ENCODE measurements at places on chromosomes 13 and 19. TPM values are rescaled to one million over a fixed set of nuclear protein-coding genes. Genes with fewer than 3 reads are reported as not detected.

DNA sequence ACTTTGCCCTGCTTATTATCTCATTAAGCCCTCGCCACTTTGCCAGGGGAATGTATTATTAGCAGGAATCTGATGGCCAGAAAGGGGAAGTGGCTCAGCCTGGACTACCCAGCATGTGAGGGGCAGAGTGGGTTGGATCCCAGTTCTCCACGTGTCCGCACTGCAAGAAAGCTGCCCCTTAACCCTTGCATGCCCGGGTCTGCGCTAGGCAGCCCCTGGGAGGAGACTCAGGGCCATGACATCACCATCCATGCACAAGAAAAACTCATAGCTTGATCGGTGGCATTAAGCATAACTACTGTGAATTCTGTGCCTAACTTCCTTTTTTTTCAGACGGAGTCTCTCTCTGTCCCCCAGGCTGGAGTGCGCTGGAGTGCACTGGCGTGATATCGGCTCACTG lies 8.9 kb downstream of the CACNG8 start:
- no peak for DNase-seq

GRCh38 chr19:34507414-34508067 lies 26.0 kb downstream of the WTIP start:
- no peak for DNase-seq

- no peak for DNase-seq
These were observed 23.3 kb downstream of the EXOSC8 start for GRCh38 chr13:37023871-37024270.

DNA sequence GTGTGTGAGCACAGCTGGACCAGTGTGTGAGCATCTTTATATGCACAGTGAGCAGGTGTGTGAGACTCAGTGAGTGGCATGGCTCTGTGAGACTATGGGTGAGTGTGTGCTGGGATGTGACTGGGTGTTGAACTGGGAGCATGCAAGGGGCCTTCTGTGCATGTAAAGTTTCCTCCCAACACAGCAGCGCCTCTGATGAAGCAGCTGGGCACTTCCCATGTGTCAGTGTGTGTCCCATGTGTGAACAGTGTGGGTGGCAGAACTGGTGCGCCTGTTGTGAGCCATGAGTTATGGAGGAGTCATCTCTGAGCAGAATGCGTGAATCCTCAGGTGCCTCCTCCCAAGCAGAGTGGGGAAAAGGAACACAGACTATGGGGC lies 24.1 kb downstream of the LGALS16 start:
- DNase-seq = no peak

- no peak for DNase-seq
These were observed 11.6 kb upstream of the TEKTIP1 start for GRCh38 chr19:3527238-3527910.

DNA sequence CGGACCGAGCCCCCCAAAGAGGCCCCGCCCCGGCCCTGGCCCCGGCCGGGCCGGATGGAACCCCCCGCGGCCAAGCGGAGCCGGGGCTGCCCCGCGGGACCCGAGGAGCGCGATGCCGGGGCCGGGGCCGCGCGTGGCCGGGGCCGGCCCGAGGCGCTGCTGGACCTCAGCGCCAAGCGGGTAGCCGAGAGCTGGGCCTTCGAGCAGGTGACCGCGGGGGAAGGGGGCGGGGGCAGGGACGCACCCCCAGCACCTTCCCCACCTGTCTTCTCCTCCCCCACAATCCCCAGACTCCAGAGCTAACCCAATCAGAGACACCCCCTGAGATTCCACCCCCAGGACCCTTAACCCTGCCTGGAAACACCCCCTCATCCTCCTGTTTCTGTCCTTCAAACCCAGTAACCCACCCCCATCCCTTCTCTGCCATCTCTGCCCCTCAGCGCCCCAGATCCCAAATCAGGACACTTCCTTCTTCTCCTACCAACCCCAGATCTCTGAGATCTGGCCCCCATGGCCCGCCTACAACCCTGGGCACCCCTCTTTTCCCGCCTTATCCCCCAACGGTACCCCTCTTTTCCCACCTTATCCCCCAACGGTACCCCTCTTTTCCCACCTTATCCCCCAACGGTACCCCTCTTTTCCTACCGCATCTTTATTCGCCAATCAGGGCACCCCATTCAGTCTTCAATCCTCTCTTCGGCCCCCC lies 505 bp downstream of the ZSWIM4 start:
- no peak for DNase-seq

GRCh38 chr13:32010136-32010535 lies 21.4 kb upstream of the FRY start:
- no peak for DNase-seq

GRCh38 chr13:41136396-41137031 lies 3.9 kb upstream of the KBTBD6 start:
- no peak for DNase-seq

DNA sequence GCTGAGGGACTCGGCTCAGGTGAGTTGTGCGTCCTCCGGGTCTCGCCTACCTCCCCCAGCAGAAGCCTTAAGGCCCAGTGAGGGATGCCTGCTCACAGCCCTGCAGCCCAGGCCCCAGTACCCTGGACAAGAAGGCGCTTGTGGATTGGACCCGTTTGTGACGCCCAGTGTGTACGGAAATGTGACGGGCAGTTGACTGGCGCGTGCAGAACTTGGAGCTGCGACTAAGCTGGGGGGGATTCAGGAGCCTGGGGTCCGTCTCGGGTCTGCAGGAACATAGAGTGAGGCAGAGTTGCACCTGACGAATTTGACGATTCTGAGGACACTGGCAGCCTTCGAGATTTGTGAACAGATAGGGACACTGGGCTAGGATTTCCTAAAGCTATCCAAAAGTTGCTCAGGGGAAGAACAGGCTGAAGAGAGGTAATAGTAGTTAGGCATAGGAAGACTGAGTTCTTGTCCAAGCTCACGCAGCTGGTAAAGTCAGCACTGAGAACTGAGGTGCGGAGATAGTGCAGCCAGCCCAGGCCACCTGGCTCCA lies 519 bp downstream of the ZNF551 start:
- no peak for DNase-seq

GRCh38 chr13:78401873-78402707 lies 201.3 kb downstream of the POU4F1 start:
- no peak for DNase-seq

- DNase-seq = no peak
These were observed 43.7 kb downstream of the TSSK6 start for GRCh38 chr19:19471682-19472081.

DNA sequence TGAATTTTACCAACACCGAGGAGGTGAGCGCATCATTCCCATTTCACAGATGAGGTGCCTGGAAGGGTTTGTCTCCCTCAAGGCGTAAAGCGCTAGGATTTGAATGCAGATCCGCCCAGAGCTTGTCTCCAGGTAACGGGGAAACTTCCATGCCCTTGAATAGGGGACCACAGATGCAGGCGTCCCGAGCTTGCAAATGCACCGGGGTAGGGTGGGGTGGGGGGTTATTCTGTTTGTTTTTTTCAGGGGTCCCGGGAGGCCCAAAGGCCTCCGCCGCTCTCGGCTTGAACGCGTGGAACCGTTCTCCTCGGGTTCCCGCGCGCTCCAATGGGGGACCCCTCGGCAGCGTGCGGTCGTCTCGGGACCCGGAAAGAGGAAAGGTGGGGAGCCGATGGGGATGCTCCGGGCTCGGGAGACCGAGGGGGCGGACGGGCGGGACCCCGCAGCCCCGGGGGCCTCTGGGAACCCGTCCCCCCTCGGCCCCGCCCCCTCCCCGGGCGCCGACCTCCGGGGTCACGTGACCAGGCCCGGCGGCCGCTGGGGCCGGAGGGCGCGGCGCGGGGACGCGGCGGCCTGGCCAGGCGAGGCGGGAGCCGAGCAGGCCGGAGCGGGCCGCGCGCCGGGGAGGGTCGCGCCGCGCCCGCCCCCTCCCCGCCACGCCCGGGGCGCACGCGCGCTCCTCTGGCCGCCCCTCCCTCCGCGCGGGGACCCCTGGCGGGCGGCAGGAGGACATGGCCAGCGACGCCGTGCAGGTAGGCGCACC lies at the start of gene PKN1:
Gene PKN1 (plus strand): TSS at position 516 of the 763 bp plus-strand sequence. CDS start 216 bp downstream, at position 732.
- peak; percentile 64 for DNase-seq

DNA sequence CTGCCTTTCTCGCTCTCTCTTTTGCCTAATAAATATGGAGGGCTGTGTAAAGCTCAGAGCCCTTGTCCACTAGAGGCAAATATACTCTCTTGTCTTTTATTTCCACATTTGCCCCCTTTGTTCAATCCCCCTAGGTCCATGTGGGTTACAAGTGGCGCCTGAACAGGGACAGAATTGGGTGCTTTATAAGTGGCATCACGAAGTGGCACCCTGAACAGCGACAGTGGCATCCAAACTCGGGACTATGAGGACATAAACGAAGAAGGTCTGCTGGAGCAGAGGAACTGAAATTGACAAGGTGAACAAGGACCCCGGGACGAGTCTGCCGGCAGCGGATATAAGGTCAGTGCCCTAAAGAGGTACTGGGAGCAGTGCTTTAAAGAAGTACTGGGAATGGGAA lies 4.3 kb upstream of the ZNF610 start:
- DNase-seq = no peak

GRCh38 chr13:113138792-113139551 lies 16.4 kb downstream of the F10 start:
- no peak for DNase-seq

DNA sequence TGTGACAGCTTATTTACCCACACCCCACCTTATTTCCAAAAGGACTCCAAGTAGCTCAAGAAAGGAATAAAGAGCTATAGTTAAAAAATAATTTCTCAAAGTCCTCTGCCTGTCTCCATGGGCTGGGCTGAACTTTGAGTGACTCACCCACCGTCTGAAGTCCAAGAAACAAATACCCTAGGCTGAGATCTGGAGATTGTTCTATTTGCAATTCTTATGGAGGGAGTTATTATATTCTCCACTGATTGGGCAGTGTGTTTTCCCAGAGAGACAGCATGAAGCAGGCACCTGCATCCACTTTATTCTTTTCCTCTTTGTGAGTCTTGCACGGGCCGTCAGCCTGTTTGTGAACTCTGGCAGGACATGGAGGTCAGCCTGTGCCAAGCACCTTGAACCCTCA lies 63.2 kb downstream of the SHISA2 start:
- DNase-seq = no peak

- no peak for DNase-seq
These were observed 5.1 kb downstream of the LYPD5 start for GRCh38 chr19:43797118-43797517.

GRCh38 chr13:80339912-80340650 lies 845 bp downstream of the SPRY2 start:
- peak; percentile 87 for DNase-seq

GRCh38 chr19:418761-419671 lies 10.1 kb upstream of the C2CD4C start:
- DNase-seq = no peak

PRRG2 gene
- total RNA-seq = 15.7 TPM

SELENOV gene
- total RNA-seq = not detected

CCNA1 gene
- not detected for total RNA-seq

CEBPA gene
- total RNA-seq = 36.3 TPM

VAV1 gene
- 7.0 TPM for total RNA-seq

C19orf33 gene
- total RNA-seq = 39.6 TPM

ZNF578 gene
- total RNA-seq = not detected

ZNF726 gene
- 0.57 TPM for total RNA-seq

Data from Peyer's patch (tissue), 4 donors.